Uterus (tissue), 4 donors: ENCODE measurements at places on chromosomes 5 and 9. TPM values are rescaled to one million over a fixed set of nuclear protein-coding genes. Genes with fewer than 3 reads are reported as not detected.

The IL3 gene
- not detected for total RNA-seq

GRCh38 chr5:151096001-151096373 lies 15.2 kb upstream of the TNIP1 start:
- DNase-seq: no peak

- no peak for DNase-seq
These were observed 231.4 kb downstream of the PDE4D start for GRCh38 chr5:59661954-59662615.

- no peak for DNase-seq
These were observed 18.3 kb upstream of the ANKRD55 start for GRCh38 chr5:56251440-56251839.
